NCI-H2081 treated with DMSO at 0.1 percent for 48 hours (cell line): ENCODE measurements at places on chromosomes 5 and 9.
A peak's percentile ranks its signal among the peaks of the same experiment; 100 is the strongest.

GRCh38 chr5:83645936-83646335 lies 74.7 kb downstream of the HAPLN1 start:
- no peak for DNase-seq

DNA sequence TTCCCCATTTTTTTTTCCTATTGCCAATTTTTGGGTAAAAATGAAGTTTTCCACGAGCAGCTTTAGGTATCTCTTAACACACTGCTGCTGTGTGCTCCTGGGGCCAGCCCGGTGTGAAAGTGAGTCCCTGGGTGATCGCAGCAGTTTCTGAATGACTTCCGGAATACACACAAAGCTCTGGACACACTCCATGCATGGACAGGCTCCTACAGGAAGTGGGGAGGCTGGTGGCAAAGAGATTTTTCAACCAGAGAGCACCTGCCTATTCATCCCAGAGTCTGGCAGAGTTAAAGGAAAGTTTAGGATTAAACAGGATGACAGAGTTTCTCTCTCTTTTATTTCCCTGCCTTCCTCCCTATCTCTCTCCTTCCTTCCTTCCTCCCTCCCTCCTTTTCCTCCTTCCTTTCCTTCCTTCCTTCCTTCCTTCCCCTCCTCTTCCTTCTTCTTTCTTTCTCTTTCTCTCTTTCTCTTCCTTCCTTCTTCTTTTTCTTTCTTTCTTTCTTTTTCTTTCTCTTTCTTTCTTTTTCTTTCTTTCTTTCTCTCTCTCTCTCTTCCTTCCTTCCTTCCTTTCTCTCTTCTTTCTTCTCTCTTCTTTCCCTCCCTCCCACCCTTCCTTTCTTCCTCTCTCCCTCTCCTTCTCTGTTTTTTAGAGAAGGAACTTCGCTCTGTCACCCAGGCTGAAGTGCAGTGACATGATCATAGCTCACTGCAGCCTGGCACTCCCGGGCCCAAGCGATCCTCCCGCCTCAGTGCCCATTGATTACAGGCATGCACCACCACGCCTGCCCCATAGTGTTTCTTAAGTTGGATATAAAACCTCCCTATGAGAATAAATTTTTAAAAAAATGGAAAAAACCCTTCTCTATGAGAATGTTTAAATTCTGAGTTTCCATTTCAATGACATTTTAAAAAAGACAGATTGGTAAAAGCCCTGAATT lies 38.7 kb upstream of the UBTD2 start:
- DNase-seq: peak; percentile 26

DNA sequence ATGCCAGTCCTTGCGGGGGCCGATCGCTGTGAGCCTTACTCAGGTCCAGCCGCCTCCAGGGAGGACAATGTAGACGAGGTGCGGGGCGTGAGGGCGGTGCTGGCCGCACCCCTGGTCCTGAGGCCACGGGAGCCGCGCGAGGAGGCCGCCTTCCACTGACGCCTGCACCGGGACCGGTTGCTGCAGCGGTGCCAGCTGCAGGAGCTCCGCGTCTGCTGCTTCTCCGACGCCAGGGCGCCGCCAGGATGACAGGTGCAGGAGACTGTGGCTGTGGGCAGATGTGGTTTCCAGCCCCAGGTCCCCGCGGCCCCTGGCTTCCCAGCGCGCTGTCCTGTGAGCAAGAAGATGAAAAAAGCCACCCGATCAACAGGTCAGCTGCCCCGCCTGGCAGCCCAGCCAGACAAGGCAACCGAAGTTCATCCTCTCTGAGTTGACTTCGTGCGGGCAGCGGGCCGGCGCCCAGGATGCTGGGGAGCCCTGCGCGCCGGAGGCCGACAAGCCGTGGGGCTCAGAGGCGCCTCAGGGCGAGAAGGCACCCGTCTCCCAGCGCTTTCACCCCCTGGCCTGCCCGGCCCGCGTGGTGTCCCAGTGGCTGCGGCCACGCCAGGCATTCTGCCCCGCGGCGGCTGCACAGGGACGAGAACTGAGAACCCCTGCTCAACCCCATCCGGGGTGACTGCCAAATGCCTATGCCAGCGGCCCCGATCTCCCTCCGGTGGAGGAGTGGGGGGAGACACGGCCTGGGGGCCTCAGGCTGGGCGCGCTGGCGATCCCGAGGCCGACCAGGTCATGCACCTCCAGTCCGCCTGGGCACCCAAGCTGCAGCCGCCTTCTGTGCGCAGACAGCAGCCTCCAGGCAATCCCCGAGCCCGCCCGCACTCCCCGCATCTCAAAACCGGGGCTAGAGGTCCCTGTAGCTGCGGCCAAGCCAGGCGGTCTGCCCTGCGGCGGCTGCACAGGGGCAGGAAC lies 43.4 kb upstream of the BICD2 start:
- no peak for DNase-seq

DNA sequence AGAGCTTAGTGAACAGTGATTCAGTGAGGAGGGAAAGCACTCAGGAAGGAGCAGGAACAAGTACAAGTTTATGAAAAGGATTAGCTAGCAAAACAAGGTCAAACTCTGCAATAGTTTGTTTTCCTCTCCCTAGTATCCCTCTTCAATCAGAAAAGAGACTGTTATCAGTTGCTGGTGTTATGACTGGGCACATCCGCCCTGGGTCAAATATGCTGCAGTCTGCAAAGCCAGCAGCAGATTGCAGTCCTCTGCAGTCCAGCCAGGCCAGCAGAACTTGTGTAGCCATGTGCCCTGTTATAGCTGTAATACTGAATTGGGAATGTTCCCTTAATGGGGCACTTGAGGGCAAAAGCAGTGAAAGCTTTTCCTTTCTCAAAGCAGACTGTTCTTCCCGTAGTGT lies 12.0 kb downstream of the PCDHAC2 start:
- DNase-seq: no peak

DNA sequence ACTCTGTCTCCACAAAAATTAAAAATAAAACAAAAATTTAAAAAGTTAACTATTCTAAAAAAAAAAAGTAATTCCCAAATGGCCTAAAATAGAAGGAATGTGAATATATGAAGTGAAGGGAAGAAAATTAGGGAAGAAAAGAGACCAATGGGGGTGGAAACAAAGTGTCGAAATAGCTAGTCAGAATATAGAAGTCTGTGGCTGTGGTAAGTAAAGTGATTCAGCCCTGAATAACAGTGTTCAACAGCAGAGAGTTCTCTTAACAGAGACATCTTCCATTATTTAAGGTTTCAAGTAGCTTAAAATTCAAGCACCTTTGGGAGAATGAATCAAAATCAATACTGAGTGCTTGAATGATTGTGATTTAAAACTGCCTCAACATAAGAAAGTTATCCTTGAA lies 51.7 kb downstream of the LPAR1 start:
- DNase-seq: no peak

- no peak for DNase-seq
These were observed 245.0 kb downstream of the PSAT1 start for GRCh38 chr9:78541868-78542443.

DNA sequence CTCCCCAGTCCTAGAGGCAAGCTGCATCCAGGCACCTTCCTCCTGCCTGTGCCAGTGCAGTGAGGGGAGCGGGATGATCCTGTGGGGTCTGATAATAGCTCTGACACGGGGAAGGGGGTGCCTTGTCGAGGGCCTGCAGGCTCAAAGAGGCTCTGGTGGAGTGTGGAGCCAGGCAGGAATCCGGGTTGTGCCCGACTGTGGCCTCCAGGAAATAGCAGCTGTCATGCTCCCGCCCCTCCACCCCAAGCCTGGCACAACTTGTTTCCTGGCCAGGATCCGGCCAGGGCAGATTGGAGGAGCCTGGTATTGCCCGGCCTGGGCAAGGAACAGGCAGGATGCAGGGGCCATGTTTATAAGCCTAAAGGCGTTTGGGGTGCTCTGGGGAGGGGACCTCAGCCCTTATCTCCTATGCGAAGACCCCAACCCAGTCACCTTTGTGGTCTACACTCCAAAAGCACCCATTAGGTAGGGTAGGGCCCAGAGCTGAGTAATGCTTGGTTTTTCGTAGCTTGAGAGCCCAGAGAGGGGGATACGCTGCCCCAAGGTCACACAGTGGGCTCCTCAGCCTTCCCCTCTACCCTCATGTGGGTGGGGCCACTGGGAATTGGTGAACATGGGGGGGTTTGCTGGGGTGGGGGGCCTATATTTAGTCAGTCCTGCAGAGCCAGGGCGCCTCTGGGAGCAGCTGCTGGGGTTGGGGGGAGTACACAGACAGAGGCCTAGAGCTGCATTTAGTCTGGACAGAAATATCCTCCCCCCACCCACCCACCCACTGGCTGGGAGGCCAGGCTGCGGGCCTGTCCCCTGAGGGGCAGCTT lies 12.2 kb downstream of the CXXC5 start:
- no peak for DNase-seq

DNA sequence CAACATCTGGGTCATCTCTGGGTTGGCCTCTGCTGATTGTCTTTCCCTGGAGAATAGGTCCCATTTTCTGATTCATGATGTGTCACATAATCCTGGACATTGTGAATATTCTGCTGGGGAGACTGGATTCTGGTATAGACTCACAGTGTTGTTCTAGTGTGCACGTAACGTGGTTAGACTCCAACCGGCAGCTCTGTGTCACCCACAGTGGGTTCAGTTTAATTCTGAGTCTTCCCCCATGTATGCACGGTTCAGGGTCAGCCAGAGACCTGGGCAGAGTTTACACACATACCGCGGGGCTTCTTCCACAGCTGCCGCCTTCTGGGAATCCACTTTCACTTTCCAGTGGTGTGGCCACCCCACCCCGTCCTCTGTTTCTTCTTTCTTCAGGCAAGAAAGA lies 38.0 kb upstream of the LRRC14B start:
- no peak for DNase-seq

- no peak for DNase-seq
These were observed 10.5 kb downstream of the IL12B start for GRCh38 chr5:159319832-159320231.

DNA sequence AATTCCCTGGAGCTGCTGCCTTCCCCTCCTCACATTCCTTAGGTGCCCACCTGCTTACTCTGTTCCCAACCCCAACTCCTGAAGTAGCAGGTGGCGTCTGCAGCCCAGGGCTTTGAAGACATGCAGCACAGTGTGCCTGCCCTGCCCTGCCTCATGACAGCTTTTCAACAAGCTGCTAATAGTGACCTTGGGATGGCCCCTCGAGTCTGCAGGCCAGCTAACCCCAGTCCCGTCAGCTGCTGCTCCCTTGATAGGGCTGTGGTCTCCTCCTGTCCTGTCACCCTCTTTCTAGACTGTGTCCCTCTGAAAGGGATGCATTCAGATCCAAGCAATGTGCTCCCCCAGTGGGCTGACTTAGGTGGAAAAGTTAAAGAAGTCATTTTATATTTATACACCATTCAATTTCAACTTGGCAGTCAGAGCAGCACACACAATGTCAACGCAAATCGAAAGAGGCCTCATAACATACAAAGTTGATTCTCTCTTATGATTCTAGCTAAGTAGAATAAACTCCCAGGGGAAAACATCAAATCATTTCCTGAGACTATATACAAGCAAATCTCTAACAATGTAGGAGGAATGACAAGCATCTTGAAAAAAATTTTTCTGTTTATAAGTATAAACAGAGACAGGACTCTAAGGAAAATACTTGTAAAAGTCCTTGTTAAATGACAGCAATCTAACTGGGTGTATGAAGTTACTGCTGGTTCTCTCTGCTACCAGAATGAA lies 37.9 kb downstream of the ADRB2 start:
- no peak for DNase-seq

- DNase-seq: no peak
These were observed 146.8 kb downstream of the BARX1 start for GRCh38 chr9:93808115-93809029.

DNA sequence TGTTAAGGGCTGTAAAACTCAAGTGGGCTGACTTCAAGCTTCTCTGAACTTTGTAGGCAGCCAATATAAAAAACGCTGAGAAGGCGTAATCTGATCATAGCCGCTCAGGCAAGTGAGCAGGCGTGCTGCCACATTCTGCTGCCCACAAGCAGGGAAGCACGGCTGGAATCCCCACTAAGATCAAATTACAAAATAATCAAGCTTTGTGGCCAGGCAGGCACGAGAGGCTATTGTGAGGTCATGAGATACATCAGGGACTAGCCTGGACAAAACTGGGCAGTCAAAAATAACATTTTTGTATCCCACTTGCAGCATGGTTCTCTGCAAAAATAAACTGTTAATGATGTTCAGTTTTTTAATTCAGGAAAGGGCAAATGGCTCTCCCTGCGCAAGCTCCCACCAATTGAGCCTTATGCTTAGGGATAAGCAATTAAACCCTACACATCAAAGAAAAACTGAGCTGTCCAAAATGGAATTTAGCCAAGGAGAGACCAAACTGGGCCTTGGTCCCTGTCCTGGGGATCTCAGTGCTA lies 64.0 kb downstream of the POU5F2 start:
- DNase-seq: no peak

GRCh38 chr9:113558632-113559502 lies 95.3 kb downstream of the RGS3 start:
- DNase-seq: no peak

- no peak for DNase-seq
These were observed 60.6 kb downstream of the DRD1 start for GRCh38 chr5:175383350-175383749.

GRCh38 chr9:126758916-126759585 lies 45.8 kb upstream of the ZBTB43 start:
- no peak for DNase-seq

DNA sequence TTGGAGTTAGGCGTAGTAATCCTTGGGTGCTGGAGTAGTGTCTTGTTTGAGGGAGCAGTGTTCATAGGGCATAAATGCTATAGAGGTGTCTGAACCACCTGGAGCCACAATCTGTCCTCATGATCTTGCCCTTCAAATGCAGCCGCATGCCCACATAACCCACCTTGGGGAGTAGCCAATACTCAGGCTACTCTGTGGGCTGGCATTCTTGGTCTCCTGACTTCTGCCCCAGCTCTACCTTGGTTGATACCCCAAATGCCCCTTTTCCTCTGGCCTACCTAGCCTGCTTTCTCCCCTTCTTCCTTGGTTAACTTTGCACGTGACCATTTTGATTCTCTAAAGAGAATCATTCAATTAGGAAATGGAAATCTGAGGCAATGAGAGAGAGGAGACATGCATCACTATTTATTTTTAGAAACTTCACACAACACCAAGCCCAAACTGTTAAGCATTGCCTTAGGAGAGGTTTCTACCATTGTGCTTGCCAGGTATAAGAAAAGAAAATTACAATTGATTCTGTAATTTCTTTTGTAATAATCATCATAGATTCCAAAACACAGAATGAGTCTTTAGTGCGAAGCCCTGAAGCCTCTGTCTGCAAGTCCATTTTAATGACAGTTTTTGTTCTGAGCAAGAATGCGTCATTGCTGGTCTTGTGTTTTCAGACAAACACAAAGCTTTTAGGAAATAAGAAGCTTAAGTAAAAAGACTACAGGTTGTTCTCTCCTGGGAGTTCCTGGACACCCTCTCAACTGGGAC lies 135.2 kb downstream of the C9orf152 start:
- DNase-seq: no peak

DNA sequence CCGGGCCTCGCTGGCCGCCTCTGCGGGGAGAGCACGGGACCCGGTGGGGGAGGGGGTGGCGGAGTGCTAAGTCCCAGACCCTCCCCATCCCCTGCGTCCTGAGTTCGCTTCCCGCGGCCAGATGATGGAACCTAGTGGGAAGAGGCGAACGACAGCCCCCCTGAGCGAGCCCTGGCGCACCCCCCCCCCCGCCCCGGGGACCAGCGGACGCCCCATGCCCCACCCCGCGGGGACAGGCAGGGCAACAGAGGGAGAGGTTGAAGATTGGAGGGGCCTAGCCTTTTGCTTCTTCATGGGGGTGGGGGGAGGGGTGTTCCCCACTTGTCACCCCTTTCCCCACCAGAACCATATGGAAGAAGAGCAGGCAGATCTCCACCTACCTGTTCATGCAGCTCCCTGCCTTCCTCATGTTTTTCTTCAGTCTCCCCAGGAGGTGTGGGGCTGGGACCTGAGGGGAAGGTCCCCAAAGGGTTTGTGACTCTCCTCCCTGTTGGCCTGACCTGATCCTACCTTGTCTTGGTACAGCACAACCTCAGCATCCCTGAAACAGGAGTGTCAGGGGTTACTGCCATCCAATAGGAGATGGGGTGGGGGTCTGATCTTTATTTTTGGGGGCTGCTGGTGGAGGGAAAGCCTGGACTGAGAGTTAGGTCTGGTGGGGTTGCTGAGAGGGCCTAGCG lies 485 bp downstream of the FAM53C start:
- no peak for DNase-seq
